AG10803 (cell line): ENCODE measurements at places on chromosomes 5 and 9.
A peak's percentile ranks its signal among the peaks of the same experiment; 100 is the strongest.

DNA sequence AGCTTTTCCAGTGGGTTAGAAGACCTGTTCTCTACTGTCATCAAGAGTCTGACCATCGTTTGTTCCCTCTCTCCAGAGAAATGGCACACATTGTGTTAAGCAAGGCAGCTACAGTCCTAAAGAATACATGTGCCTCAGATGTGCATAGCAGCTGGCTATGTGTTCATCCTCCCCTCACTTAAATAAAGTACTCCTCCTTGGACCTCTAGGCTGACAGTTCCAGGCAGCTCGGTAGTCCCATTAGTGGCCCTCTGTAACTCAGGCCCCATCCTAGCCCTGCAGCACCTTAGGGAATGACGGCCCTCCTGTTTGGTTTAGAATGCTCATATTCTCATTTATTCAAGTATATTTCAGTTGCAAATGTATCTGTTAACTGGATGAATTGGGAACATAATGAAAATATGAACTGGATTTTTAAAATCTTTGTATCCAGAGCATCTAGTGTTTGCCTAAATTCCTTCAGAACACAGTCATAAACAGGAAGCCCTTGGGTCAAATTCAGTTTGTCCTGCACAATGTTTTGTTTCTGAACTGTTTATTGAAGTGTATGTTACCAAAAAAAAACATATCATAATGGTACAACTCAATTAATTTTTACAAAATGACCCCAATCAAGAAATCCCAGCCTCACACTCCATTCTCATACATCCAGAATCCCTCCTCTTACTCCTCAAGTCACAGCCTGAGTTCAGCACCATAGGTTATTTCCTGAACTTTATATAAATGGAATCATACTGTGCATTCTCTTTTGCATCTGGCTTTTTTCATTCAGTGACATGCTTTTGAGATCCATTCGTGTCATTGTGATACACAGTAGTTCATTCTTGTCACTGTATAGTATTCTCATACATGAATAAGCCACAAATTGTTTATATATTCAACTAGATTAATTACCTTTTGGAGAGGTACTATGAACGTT is 1.6 kb upstream of the ASPN start:
- DNase-seq, result peak; percentile 36

GRCh38 chr5:93622240-93622885 is 39.3 kb downstream of the NR2F1 start:
- DNase-seq, result peak; percentile 61

DNA sequence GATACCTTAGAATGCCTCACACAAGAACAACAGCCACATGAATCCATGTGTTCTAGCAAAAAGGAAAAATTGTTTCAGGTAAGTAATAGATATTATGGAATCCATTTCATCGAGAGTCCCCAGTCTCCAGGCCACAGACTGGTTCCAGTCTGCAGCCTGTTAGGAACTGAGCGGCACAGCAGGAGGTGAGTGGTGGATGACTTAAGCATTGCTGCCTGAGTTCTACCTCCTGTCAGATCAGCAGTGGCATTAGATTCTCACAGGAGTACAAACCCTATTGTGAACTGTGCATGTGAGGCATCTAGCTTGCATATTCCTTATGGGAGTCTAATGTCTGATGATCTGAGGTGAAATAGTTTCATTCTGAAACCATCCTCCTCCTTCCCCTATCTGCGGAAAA is 207.0 kb downstream of the CSNK1G3 start:
- no peak for DNase-seq

DNA sequence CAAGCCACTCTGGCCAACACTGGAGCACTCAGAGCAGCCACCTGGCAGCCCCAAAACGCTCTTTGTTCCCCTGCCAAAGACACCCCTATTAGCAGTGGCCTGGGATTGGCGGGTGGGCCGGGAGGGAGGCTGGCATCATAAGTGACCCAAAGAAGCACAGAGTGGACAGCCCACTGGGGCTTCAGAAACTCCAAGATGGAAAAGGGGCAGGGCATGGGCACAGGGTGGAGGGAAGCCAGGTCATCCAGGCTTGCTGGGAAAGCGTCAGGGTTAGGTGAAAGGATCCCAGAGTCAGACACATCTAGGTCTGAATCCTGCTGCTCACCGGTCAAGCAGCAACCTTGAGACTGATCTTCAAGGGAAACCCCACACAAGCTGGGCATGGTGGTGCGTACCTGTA is 14.8 kb downstream of the EEIG1 start:
- DNase-seq, result no peak

DNA sequence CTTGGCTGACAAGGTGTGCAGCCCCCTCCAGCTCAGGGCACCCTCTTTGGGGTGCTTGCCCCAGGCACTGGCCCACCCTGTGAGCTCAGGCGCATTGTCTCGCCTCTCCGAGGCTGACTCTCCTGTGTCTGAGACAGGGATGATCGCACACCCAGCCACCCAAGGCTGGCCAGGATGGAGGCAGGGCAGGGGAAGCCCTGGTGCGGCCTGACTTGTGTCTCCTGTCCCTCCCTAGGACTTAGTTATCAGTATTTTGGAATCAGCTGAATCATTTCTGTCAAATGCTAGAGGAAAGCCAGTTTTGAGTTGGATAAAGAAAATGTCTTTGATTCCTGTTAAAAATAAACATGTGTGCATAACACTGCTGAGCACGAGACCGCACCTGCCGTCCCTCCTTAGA is 2.5 kb upstream of the DBH start:
- no peak for DNase-seq

- no peak for DNase-seq
These were observed 247.1 kb downstream of the EBF1 start for GRCh38 chr5:158852622-158853021.

- peak; percentile 69 for DNase-seq
These were observed 38.7 kb downstream of the GEMIN5 start for GRCh38 chr5:154899151-154899816.

GRCh38 chr5:68587171-68587570 is 371.6 kb downstream of the PIK3R1 start:
- peak; percentile 45 for DNase-seq

GRCh38 chr5:161380486-161380885 is 166.0 kb downstream of the GABRB2 start:
- DNase-seq, result no peak

GRCh38 chr9:35114840-35115628 is 628 bp downstream of the ATOSB start:
- DNase-seq, result peak; percentile 47

DNA sequence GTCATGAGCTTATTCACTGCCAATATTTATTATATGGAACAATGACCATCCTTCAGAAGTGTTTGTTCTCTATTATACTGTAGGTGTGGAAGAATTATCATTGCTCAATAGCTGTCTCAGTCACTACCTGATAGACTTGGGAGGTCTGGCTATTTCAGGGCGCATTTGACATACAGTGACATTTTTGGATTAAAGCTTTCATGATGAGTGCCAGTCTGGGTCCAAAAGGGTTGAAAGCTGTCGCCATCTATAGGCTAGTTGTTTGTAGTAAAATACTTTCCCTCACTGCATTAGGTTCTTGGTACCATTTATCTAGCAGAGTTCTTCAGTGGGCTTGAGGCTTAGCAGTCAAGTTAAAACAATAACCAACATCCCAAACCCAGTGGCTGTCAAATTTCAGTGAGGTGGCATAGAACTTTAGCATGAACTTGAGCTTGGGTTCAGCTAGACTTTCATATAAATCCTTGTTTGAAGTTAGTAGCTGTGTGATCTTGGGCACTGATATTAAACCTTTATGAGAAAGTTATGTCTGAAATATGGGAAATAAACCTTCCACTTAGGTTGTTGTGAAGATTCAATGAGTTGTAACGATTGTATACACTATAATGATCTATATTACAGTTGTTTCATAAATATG is 110.5 kb upstream of the CDKN2B start:
- DNase-seq, result peak; percentile 47

DNA sequence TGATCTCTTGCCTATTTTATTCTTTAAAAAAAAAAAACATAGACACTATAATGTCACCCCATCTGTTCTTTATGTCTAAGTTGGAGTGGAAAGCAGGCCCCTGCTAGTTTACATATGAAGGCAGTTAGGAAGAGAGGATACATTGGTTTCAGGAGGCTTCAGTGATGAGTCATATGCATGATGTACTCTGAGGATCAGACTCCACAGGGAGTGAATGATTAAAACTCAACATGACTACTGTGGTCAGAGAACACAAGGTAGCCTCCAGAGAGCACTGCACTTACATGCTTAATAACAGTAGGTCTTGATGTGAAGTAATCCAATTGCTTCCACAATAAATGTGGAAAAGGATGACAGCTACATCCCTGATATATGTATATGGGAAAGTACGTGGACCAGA is 22.7 kb upstream of the FSTL4 start:
- peak; percentile 13 for DNase-seq

- DNase-seq, result peak; percentile 49
These were observed 49.5 kb downstream of the C5orf22 start for GRCh38 chr5:31581498-31582099.

DNA sequence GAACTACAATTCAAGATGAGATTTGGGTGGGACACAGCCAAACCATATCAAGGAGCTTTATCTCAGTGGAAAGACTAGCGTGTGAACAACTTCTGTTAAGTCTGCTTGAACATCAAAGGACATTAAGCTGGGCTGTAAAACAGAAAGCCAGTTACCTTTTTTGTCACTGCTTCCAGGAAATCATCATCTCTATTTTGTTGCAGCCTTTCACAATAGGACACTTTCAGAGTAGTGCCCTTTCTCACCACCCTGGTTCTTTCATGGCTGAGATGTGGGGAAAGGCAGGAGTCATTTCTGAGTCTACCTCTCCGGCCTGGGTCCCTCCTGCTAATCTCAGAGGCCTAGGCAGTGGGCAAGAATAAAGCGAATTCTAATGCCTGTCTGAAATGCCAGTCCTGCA is 96.2 kb upstream of the PPP1R2B start:
- no peak for DNase-seq

DNA sequence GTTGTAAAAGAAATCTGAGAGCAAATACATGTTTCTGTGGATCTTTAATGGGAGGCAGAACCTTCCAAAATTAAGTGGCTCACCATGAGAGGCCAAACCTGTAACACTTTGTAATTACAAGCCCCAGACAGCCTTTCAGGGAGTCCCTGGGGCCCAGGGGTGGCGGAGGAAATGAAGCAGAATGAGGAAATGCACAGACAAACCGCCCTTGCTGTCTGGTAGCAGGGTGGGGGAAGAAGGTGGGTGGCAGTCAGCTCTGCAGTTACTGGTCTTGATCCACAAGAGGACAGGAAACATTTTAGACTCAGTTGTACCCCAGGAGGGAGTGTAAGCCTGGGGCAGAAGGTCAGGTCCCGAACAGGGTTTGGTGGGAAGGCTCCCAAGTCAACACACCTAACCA is 6.5 kb downstream of the ARL14EPL start:
- DNase-seq, result no peak

GRCh38 chr5:161333194-161333880 is 213.2 kb downstream of the GABRB2 start:
- no peak for DNase-seq

DNA sequence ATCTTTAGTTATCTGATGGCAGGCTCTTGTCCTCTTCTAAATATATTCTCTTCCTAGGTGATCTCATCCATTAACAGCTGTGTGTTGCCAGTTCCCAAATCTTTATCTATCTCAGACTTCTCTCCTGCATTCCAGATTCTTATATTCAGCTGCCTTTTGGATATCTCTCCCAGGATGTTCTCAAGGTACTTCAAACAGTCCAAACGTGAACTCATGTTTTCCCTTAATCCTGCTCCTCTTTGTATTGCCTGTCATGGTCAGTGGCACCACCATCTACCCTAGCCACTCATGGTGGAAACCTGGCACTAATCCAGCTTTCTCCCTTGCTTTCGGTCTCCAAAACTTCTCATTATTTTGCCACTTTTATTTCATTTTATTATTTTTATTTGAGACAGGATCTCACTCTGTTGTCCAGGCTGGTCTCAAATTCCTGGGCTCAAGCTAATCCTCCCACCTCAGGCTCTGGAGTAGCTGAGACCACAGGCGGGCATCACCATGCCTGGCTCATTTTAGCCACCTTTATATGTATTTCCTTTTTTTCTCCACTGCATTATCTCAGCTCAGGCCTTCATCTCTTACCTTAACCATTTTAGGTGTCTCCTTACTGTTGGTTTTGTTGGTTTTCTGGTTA is 3.8 kb downstream of the ZFYVE16 start:
- no peak for DNase-seq

- DNase-seq, result peak; percentile 28
These were observed 168.4 kb downstream of the CCDC192 start for GRCh38 chr5:127871503-127872153.

DNA sequence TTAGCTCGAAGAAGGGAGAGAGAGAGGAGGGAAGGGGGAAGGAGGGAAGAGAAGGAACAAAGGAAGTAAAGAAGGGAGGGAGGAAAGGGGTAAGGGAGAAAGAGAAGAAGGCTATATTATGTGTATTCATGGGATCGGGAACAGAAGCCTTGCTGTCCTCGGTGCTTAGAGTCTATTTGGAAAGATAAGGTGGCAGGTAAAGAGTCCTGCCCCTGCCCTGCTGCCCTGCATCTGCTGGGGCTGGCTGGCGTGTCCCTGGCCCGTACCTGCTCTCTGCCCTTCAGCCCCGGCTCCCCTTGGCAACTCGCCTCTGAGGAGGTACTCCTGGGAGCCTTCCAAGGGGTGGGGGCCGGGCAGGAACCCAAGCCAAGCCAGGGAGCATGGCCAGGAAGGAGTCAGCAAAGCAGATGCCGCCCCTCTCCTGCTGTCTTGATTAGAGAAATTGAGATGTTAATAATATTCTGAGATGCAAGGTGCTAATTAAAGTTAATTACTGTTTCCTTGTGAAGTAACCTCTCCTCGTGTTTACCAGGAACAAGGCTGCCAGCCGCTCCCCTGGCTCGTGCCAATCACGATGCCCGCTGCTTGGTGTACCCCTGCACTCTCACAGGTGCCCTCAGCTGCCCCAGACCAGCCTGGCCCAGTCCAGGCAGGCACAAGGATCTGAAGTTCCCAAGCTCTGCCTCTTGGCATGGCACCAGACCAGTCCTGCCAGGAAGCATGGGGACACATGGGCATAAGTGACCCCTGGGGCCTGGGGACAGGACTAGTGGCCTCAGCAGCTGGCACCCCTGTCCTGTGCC is 36.6 kb downstream of the PCDH1 start:
- DNase-seq, result no peak

GRCh38 chr9:72407114-72407513 is 42.1 kb upstream of the ZFAND5 start:
- DNase-seq, result no peak

DNA sequence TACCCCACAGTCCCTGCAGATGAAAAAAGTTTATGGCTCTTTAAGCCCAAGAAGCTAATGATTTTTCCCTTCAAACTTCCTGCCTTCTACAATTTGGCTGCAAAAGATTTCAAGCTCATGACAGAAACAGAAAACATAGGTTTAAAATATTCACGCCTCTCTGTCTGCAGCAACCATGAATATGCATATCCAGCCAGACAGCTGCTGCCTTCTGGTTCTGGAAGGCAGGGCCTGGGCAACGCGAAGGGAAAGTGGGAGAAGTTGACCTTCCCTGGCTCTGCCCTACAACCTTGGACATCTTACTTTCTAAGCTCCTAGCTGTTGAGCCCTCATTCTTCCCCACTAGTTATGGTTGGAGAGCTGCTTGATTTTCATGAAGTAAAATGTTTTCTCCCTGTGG is 64.8 kb upstream of the CLINT1 start:
- no peak for DNase-seq
